ENCODE measurements at places on chromosomes 7 and 10. TPM values are rescaled to one million over a fixed set of nuclear protein-coding genes. Genes with fewer than 3 reads are reported as not detected.

Gene C10orf67
- 0.62 TPM for total RNA-seq

Gene SPDYE6
- not detected for total RNA-seq

DNA sequence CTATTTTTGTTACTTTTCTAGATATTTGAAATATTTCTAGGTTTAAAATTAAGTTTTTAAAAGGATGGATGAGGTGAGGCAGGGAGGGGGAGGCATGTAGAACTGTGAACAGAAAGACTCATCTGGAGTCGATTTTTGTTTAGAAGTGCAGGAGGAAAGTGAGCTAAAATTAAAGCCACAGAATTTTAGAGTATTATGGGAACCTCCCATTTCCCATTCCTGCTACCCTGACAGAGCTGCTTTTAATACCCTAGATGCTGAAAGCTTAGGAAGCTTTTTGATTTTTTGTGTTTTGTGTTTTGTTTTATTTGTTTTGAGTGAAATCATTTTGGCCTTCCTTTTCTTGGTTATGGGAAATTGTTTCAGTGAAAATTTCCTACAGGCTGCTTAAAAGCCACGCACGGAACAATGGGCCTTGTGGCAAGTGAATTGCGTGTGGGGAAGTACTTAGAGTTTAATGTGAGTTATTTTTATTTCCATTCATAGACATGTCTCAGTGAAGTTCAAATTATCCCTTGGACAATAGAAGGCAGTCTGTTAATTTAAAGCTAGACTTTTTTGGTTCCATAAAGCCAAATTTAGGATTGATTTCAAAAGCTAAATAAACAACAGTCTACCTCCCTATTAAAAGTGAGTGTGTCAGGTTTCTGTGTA is 102.0 kb upstream of the HDAC9 start:
- DNase-seq, result no peak

DNA sequence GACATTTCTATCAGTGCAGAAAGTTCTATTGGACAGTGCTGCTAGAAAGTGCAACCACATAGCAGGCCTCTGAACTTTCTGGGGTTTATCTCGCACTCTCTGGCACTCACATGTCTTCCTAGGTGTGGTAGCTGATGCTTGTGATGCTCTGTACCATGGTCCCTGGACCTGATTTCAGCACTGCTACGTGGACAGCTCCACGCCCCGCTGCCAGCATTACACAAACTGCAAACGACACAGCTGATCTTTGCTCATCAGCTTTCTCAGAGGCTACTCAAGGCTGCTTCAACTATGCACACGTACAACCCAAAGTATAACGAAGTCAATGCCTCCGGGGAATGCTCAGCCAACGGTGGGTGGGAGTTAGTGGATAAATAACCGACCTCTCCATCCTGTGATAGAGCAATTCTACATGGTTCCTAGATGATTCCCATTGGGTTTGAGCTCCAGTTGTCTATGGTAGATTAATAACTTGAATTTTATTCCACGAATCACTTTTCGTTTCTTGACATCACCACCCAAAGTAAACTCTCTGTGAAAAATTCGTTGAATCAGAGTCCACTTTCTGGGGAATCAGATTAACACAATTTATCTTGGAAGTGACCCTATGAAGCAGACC is 302.5 kb downstream of the ACTR3B start:
- DNase-seq, result no peak

DNA sequence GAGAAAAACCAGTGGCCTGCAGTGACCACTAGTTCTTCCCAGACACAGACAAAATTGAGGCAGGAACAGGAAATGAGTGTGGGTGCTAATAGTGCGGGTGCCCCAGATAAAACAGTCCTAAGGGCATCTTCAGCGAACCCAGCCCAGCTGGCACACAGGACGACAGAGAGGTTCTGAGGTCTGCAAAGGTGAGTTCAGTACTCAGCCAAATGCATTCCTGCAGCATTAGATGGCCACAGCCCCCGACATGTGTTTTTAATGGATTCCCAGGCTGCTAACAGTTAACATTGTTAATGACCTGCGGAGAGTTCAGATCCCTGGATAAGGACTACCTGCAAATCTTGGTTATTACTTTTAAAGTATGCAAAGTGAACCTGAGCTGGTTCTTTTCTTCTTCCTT is 196.0 kb downstream of the HIBADH start:
- no peak for DNase-seq

DNA sequence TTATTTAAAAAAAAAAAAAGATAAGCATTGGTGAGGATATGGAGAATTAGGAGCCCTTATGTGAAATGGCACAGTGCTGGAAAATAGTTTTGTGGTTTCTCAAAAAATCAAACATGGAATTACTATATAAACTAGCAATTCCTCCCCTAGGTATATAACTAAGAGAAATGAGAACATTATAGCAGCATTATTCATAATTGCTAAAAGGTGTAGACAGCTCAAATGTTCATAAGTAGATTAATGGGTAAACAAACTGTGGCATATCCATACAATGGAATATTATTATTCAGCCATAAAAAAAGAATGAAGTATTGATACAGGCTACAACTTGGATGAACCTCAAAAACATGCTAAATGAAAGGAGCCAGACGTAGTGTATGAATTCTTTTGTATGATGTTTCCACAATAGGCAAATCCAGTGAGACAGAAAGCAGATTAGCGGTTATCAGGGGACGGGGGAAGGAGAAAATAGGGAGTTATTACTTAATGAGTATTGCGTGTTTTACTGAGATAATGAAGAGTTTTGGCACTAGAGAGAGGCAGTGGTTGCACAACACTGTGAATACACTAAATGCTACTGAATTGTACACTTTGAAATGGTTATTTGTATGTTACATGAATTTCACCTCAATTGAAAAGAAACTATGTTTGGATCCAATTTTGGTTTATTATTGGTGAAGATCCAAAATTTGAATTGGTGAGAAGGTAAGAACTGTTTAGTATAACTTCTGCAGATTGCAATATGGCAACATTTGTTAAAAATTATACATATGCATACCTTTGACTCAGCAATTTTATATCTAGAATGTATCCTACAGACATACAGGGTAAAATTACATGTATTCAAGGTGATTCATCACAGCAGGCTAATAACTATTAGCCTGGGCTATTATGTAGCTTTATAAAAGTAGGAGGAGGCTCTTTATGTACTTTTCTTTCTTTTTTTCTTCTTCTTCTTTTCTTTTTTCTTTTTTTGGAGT is 69.7 kb downstream of the VCL start:
- DNase-seq, result no peak

GRCh38 chr7:147047696-147048095 is 931.1 kb downstream of the CNTNAP2 start:
- DNase-seq, result no peak

Gene SLC37A3
- total RNA-seq, result 11.9 TPM

Gene RGR
- 0.79 TPM for total RNA-seq

GRCh38 chr10:21989453-21990154 is 13.9 kb downstream of the DNAJC1 start:
- DNase-seq, result peak; percentile 74

Gene ACBD7
- not detected for total RNA-seq

Gene CPN1
- total RNA-seq, result not detected

- no peak for DNase-seq
Measured at GRCh38 chr10:5752301-5752871, 60.8 kb downstream of the GDI2 start.

Gene PLXDC2
- 12.4 TPM for total RNA-seq

DNA sequence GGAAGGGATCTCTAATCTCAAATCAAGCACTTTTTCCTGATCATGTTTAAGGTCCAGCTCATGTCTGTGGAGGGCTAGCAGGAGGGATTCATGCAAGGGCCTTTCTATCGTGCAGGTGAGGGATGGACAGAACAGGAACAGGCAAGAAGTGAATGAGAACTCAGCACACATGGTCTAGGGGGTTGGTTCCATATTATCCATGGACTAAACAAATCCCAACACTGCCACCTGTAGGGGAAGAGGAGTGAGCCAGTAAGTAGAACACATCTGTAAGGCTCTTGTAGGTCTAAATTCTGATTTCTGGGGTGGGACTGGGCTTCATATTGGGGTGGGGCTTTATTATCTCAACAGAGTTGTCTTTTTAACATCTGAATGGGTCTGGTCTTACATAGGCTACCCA is 138.0 kb upstream of the TARP start:
- no peak for DNase-seq

DNA sequence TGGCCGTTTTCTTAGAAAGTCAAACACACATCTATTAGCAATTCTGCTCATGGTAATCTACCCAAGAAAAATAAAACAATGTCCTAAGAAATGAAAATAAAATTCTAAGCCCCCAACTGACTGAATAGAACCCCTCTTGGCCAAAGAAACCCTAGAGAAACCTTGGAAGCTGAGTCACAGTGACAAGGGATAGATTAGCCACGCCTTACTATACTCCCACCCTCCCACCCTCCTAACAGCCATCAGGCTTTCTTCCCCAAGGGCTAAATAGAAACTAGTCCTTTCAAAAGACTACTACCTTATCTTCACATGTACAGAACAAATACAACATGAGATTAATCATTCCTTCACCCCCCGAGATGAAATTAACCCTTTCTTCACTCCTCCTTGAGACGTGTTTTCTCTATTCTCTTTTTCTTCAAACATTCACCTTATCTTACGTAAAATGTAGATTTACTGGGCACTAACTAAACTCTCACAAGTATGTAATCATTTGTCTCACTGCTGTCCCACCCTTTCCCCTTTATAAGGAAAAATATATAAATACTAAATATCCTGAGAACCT is 57.5 kb downstream of the HTR7 start:
- no peak for DNase-seq

DNA sequence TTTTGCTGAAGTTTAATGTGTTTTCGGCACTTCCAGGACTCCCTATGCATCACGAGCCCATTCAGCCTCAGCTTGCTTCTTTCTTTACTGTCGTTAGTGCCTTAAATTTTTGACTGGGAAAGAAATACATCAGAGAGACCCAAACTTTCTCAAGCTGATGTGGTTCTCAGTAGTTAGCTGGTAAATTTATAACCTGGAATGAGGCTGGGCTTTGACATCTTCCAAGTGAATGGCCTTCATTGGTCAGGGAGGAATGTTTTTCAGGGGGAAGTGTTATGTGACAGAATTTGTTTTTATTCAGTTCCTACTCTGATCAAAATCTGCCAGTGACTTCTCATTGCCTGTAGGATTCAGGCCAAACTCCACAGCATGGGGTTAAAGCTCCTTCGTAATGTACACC is 296.9 kb downstream of the SORCS3 start:
- DNase-seq, result no peak

GRCh38 chr7:56079450-56080185 is 13.1 kb downstream of the PHKG1 start:
- peak; percentile 92 for DNase-seq

DNA sequence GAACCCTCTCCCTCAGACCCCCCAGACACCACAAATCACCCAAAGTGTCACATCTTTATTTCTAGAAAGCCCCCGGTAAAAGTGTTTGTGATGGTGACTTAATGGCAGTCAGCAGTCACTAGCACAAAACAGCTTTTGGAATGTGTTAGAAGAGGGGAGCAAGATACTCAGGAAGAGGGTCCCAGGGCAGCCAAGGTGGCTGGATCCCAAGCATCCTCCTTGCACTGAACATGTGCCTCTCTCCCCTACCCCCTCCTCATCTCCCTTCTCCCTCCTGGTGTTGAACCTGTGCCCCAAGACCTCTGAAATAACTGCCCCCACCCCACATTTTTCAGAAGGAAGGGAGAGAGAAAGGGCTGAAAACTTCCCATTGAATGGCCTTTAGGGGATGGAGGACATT is 37.8 kb upstream of the MXI1 start:
- DNase-seq, result no peak

DNA sequence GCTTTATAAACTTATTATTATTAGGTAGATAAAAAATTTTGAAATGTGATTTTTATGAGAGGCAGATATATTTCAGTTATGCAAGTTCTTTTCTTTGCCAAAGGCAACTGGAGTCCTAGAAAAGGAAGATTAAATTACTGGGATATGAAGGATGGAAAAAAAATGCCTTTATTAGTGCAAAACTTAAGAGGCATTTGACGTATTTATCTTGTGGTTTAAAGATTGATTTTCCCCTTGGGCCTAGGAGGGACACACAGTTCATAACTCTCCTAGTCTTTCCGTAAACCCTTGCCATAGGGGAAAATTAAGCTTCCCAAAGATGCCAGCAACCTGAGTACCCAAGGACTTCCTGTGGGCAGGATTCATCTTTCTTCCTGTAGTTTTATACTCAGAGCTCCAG is 3.1 kb upstream of the STEAP4 start:
- no peak for DNase-seq

- DNase-seq, result no peak
Measured at GRCh38 chr10:75117995-75118394, 6.5 kb downstream of the SAMD8 start.

DNA sequence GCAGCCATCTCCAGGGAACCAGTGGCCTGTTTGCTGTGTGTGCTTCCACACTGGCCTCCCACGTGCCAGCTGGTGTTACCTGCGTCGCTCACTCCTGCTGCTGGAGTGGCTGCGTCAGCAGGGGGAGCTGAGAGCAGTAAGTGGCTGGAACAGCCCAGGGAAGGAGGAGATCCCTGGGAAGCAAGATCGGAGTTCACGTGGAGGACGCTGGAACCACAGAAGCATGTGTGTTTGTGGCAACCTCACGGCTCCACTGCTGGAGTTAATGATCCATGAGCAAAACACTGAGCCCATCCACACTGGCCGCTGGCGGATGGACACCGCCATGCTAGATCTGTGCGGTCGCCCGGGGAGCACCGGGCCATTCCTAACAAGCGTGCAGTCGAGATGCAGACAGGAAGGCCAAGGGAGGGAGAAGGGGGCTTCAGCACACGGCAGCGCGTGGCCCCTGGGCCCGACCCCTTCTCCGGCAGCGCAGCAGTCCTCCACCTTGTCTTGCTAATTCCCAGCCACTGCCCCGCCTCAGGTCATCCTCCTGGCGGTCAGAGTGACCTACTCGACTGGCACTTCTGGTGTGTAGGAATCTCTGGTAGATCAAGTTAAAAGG is 68.5 kb upstream of the EEPD1 start:
- peak; percentile 69 for DNase-seq

DNA sequence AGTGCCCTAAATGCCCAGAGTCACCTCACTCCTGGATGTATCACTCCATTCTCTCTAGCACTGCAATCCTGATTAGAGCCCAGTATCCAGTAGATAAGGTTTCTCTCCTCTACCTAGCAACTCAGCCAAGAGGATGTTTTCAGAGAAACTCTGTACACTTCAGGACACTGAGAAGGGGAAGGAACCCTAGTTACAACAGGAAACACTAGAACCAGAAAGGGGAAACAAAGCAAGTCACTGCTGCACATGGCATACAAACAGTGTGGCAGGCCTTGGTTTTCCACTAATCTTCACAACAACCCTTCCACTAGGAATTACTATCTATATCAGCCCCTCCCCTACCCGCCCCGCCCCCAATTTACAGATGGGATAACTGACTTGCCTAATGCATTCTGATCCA is 1.6 kb downstream of the FAM204A start:
- DNase-seq, result no peak

All from left ventricle myocardium superior (tissue), 1 donor.